ENCODE measurements at places on chromosomes 1 and 21. TPM values are rescaled to one million over a fixed set of nuclear protein-coding genes. Genes with fewer than 3 reads are reported as not detected.

Gene NECAP2
- 17.8 TPM for total RNA-seq

Gene EFNA3
- 0.43 TPM for total RNA-seq

Gene ANKRD34A
- total RNA-seq = 0.65 TPM

Gene TMEM35B
- 15.8 TPM for total RNA-seq

GRCh38 chr1:184803180-184803492 lies 48.5 kb upstream of the EDEM3 start:
- DNase-seq = no peak

DNA sequence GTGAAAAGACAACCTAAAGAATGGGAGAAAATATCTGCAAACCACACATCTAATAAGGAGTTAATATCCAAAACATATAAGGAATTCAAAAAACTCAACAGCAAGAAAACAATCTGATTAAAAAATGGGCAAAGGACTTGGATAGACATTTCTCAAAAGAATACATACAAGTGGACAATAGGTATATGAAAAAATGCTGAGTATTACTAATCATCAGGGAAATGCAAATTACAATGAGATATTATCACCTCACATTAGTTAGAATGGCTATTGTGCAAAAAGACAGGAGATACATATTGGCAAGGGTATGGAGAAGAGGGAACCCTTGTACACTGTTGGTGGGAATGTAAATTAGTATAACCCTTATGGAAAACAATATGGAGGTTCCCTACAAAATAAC lies 44.9 kb downstream of the TRMT1L start:
- no peak for DNase-seq

- no peak for DNase-seq
Observed at GRCh38 chr1:199685369-199685768, 342.1 kb upstream of the NR5A2 start.

DNA sequence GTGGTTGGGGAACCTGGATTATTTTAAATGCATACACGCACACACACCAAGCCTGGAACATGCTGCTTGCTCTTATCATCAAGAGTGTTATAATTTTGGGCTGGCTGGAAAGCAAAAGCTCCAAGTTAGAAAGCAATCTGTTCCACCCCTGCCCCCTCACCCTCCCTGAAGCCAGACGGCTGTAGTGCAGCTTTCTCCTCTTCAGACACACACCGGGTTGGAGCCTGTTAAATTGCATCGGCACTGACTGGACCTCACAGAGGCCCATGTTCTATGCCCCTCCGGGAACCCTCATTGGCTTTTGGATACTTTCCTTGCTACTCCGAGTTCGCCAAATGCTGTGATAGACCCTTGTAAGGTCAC lies 90.6 kb upstream of the KCNJ15 start:
- DNase-seq = no peak

GRCh38 chr1:59393211-59394180 lies 96.6 kb downstream of the FGGY start:
- peak; percentile 77 for DNase-seq

DNA sequence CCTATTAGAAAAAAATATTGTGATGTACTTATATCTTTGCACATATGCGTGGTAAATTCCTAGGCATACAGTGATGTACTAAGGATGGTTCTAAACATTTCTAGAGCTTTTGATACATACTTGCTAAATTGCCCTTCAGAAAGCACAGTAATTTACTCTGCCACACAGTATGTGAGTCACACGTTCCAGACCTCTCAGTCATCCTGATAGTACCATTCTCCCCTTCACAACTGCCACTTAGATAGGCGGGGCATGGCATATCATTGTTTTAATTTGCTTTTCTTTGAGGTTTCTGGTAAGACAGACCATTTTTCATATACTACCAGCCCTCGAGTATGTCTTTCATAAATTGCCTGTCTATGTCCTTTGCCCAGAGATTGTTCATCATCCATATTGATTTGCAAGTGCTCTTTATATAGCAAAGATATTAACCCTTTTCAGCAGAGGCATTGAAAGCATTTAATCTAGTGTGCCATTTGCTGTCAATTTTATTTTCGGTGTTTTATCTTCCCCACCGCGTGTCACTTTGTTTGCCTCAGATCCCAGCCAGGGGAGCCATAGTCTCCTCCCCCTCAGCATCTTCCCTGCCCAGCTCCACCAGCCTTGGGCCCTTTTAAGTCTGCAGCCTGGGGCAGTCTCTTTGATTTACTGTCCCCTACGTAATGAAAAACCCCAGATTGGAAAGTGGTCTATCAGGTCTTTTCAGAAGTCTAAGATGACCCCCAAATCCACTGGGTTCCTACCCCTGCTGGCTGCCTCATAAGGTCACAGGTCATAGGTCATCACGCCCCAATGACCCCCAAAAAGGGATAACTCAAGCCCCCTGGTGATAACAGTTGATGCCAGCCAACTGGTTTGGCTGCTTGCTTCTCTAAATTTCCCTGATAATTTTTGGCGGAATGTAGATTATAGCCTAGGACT lies 11.8 kb upstream of the PAX7 start:
- no peak for DNase-seq

GRCh38 chr1:174964972-174965361 lies 34.8 kb upstream of the CACYBP start:
- DNase-seq = no peak

GRCh38 chr1:19182223-19182622 lies 27.8 kb downstream of the UBR4 start:
- DNase-seq = no peak

DNA sequence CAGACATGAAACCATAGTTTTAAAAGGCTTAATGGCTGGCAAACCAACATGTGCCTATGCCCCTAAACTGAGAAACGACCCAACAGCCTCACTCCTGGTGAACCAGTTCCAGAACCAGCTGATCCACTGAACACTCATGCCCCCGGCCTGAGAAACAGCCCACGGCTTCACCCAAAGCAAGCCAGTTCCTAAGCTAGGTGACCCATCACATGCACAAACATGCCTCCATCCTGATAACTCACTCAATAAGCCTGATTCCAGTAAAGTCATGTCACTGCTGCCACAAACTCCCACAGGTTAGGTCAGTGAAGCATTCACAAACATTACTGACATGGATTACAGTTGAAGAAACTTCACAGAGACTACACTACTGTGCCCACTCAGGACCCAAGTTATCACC lies 161.6 kb downstream of the USH2A start:
- no peak for DNase-seq

GRCh38 chr1:27596986-27597385 lies 7.0 kb downstream of the AHDC1 start:
- DNase-seq = no peak

GRCh38 chr1:8663090-8663802 lies 154.2 kb downstream of the RERE start:
- DNase-seq = no peak

DNA sequence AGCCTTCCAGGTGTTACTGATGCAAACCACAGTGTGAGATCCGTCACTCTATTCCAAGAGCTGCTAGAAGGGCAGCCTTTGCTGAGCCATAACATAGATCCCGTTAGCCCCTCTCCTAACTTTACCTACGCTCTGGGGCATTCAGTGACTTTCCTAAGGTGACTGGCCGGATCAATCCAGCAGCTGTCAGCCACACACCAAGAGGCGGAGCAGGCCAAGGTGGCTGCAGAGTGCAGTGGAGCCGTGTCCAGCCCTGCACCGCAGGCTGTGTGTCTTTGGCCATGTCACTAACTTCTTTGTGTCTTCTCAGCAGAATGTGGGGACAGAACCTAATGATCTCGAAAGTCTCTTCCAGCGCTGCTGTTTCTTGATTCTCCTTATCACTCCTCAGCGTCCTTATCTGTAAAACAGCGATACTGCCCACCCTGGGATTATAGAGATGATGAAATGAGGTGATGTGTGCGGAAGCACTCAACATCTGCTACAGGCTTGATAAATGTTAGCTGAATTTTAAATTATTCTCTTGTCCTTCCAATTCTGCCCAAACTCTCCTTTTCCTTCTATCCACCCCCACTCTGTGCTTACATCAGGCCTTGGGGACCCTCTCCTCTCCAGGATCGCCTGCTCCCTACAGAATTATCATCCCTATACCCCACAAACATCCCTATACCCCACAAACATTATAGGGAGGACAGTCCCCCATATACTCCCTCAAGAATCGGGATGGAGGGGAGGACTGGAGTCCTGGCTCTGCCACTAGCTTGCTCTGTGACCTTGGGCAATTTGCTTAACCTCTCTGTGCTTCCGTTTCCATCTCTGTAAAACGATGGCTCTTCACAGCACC lies 25.8 kb upstream of the LRRN2 start:
- DNase-seq = no peak

DNA sequence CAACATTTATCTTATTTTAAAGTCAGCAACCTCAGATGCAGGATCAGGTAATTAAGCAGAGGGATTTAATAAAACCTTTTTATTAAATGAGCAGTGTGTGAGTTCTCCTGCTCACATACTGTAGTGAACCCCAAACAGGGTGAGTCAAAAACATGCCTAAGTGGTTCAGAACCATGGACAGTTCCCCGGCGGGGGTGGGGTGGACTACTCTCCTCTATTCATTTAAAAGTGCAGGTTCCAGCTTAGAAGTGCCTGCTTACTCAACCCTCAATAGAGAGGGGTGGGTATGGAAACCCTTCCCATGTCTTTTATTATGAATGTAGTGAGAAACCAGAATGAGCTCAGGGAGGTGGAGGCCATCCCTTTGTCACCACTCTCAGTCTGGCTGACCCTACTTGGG lies 397.9 kb downstream of the HHAT start:
- DNase-seq = no peak

DNA sequence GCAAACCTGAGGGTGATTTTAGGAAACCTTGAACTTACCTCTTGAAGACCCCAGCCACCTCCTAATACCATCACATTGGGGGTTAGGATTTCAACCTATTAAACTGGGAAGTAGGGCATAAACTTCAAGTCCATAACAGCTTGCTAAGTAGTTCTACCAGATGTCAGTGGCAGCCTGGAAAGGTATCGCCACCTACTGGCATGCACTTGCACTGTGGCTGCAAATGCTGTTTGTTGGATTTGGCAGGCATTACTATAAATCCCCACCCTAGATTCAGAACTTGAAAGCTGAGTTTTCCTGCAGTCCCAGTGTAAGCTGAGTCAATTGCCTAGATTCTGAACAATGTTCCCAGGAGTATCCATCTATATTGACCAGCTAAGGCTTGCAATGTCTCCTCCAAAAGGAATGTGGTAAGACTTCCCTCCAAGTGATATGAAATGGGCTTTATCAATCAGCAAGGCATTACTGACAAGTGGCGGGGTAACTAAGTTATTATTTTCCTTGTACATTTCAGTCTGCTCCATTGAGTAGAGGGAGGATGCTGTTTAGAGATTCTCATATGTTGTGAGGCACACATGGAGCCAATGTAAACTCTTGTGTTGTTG lies 474.5 kb downstream of the PTPRC start:
- DNase-seq = no peak

DNA sequence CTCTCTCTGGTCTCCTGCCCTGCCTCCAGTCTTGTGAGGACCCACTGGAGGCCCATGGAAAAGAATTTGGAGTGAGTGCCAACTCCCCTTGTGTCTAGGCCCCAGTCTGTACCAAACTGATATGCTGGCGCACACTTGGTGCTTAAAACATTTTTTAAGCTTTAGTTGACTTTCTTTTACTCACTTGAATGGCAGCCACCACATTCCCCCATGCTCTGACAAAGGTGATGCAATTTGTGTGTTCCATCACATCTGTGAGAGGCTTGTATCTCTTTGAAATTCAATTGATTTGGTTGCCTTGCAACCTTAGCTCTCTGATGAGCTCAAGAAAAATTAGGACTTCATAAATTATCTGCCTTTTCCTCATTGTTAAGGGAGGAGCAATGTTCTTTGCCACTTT lies 30.5 kb upstream of the WDTC1 start:
- DNase-seq = no peak

- peak; percentile 82 for DNase-seq
Observed at GRCh38 chr1:25232866-25233784, 823 bp upstream of the SYF2 start.

DNA sequence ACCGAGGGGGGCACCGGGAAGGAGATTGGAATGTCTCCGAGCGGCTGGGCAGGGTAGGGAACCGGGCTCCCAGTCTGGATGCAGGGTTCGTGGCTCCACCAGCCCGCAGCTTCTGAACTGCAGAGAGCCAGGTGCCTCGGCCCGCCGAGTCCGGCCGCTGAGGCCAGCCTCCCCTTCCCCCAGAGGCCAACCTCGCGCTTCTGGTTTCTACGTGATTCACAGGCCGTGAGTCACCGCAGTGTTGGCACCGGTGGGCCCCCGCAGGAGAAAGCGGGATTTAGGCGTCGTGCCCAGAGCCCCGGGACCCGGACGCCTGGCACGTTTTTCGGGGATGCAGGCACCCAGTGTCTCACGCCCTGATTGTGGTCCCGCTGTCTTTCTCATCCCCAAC lies 458 bp downstream of the CRABP2 start:
- no peak for DNase-seq

- no peak for DNase-seq
Observed at GRCh38 chr1:75392278-75392677, 218.6 kb downstream of the SLC44A5 start.

GRCh38 chr21:42254083-42254482 lies 35.1 kb downstream of the ABCG1 start:
- DNase-seq = no peak

All from left lobe of liver (tissue), 2 donors.